PC-9 (cell line): ENCODE measurements at places on chromosomes 5 and 9. TPM values are rescaled to one million over a fixed set of nuclear protein-coding genes. Genes with fewer than 3 reads are reported as not detected.

DNA sequence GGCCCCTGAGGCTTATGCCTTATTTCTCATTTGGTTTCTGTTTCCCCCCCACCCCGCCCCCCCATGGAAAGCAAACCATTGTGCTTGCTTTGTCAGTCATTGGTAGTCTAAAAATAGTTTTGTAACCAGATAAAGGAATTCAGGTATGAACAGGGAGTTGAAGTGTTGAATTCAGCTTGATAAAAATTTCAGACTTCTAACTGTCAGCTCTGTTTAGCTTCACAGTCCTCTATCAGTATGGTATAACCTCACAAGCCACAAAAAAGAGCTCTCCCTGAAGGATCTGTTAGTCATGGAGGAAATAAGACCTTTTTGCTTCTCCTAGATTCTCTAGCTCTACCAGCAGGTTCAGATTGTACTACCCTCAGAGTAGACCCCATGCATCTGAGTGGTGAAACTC lies 378.1 kb downstream of the TMEM38B start:
- no peaks in the 10 kb centered on the region for H3K27me3 ChIP-seq
- no peaks in the 10 kb centered on the region for H3K4me1 ChIP-seq
- H3K36me3 ChIP-seq: no peaks in the 10 kb centered on the region
- H3K27ac ChIP-seq: no peak overlapping the region
- no peak for DNase-seq

DNA sequence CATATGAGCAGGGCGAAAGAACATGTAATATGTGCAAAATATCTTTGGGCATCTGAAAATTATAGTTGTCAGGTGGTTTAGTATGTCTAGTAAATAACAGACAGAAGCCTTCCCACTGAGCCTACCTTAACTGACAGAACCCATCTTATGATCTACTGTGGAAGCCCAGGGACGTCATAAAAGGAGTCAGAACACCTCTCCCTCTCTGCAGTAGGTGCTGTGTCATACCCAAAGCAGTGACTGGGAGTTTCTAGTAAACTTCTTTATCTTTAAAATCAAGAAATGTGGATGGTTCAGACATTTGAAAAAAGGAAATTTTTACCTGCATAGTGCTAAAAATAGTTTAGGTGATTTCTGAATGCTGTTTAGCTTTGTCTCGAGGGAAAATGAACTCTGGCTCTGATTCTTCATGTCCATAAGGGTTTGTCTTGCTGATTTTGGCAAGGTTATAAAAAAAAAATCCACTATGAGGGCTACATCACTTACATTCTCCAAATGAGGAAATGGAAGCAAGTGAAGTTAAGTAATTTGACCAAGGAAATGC lies 104.0 kb downstream of the NUDT12 start:
- no peak for DNase-seq
- H3K27me3 ChIP-seq: no peaks in the 10 kb centered on the region
- H3K36me3 ChIP-seq: no peaks in the 10 kb centered on the region
- peaks cover 16% of the 10 kb centered on the region for H3K4me1 ChIP-seq
- H3K4me3 ChIP-seq: no peak overlapping the region

DNA sequence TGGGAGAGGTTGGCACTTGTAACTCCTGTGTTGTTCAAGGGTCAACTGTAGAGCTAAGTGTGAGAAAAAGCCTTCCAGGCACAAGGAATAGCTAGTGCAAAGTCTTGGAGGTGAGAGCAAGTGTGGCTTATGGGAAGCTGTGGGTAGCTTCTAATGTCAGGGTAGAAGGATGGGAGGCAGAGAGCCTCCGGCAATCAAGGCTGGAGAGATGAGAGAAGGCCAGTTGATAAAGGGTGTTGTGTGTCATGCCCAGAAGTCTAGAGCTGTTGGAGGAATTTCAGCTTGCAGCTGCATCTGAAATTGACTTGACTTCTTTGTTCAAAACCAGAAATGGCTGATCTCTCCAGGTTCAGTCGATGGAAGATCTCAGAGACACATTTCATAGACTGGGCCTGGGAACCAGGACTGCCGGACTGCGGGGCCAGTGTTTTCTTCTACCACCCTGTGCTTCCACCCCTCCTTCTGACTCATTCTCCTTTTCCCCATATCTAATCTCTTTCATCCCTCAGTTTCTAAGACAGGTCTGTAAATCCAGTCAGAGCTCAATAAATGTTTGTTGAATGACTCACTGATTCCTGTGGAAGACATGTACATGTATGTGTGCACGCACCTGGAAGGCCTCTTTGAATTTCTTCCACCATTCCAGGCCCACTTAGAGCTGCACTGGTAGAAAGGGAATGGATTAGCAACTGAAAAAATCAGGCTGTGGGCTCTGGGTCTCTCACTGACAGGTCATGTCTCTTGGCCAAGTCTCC lies 67.8 kb upstream of the KLF4 start:
- peaks cover 14% of the 10 kb centered on the region for H3K4me1 ChIP-seq
- H3K4me3 ChIP-seq: no peak overlapping the region
- no peaks in the 10 kb centered on the region for H3K27me3 ChIP-seq
- peak overlapping the region; percentile 30; the same call in 1 of the 2 replicates for H3K27ac ChIP-seq

DNA sequence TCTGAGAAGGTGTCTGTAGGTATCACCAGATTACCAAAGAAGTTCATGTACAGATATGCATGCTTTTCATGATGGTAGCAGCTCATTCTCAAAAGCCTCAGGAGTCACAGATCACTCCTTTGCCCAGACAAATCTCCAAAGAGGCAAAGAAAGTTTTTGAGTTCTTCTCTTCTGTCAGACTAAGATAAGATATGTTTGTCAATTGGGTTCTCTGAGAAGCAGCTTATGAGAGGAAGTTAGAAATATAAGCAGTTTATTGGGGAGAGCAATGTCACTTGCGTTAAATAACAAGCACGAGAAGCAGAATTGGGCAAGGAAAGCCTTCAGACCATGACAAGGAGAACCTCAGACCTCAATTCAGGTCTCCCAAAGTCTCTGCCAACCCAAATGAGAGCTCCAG lies 219.2 kb upstream of the KLF4 start:
- H3K4me3 ChIP-seq: no peak overlapping the region
- H3K4me1 ChIP-seq: peaks cover 28% of the 10 kb centered on the region
- no peak overlapping the region for H3K27ac ChIP-seq
- DNase-seq: no peak
- H3K36me3 ChIP-seq: no peaks in the 10 kb centered on the region

The SLC23A1 gene
- total RNA-seq: 1.9 TPM in 2 replicates

DNA sequence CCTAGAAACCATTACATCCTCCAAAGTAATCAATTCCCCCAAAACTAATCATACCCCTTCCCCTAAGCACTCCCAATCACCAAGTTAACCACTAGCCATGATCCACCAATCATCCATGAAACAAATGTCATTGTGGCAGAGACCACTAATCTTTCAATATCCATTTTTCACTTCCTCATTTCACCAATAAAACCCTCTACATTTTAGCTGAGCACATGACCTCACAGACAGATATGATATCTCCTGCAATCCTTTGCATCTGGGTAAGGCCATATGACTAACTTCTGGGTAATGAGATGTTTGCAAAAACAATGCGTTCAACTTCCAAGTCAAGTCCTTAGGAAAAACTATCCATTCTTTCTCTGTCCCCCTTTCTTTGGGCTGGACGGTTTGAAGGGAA lies 20.7 kb downstream of the OR2S2 start:
- no peak overlapping the region for H3K27ac ChIP-seq
- no peak overlapping the region for H3K4me3 ChIP-seq
- no peaks in the 10 kb centered on the region for H3K27me3 ChIP-seq
- DNase-seq: no peak
- H3K4me1 ChIP-seq: no peaks in the 10 kb centered on the region
- H3K36me3 ChIP-seq: no peaks in the 10 kb centered on the region

DNA sequence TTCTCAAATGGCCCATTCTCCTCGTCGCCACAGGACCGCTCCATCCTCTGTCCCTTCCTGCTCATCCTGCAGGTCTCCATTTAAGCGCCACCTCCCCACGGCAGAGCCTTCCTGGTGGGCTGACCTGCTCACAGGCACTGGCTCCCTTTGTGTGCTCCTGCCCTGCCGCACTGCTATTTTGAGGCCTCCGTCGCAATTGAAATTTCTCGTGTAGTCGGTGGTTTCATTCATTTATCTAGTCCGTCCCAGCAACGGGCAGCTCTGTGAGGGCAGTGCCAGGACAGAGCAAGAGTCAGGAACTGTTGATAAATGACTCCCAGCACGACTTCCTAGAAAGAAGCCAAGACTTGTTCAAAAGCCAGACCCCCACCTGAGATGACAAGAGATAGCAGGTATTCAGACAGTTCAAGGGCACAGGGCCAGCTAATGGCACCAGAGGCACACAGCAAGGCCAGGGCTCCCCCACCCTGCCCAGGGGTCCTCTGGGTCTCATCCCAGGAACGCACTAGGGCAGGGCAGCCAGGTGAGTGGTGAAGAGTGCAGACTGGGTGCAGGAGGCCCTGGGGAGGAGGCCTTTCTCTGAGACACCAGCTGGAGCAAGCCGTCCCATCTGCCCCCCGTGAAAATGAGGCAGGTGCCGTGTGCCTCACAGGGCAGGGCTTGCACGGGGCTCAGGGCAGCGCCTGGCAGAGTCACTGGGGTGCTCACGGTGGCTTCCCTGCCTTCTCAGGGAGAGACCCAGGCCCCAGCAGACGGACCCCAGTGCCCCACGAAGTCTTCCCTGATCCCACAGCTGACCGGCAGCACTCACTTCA lies 36.9 kb downstream of the FAM78A start:
- no peaks in the 10 kb centered on the region for H3K36me3 ChIP-seq
- H3K27me3 ChIP-seq: no peaks in the 10 kb centered on the region
- no peak for DNase-seq
- no peak overlapping the region for H3K4me3 ChIP-seq
- H3K4me1 ChIP-seq: no peaks in the 10 kb centered on the region

The CNTFR gene
- total RNA-seq: not detected in 2 replicates

DNA sequence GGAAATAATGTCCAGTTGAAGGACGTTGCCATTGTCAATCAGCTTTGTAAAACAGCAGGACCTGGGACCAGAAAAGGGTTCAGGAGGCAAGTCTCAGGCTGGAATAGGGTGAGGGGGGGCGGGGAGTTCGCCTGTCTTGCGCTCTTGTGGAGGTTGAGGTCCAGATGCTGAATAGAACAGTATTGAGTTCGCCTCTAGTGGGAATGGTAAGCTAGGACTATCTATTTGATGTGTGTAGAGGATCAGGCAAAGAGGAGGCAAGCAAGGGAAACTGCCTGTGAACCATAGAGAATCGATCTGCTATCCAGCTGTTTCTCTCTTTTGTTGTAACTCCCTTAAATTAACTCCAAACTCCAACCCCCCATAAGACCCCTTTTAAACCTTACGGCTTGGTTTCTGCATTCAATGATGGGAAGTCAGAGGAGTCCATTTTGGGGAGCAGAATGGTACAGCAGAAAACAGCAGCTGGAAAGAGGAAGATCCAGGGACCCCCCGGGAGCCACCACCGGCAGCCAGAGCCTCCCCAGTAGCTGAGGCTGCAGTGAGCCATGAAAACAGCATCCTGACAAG lies 133.7 kb downstream of the SLC28A3 start:
- H3K36me3 ChIP-seq: no peaks in the 10 kb centered on the region
- no peak overlapping the region for H3K27ac ChIP-seq
- no peak overlapping the region for H3K4me3 ChIP-seq
- no peak for DNase-seq

DNA sequence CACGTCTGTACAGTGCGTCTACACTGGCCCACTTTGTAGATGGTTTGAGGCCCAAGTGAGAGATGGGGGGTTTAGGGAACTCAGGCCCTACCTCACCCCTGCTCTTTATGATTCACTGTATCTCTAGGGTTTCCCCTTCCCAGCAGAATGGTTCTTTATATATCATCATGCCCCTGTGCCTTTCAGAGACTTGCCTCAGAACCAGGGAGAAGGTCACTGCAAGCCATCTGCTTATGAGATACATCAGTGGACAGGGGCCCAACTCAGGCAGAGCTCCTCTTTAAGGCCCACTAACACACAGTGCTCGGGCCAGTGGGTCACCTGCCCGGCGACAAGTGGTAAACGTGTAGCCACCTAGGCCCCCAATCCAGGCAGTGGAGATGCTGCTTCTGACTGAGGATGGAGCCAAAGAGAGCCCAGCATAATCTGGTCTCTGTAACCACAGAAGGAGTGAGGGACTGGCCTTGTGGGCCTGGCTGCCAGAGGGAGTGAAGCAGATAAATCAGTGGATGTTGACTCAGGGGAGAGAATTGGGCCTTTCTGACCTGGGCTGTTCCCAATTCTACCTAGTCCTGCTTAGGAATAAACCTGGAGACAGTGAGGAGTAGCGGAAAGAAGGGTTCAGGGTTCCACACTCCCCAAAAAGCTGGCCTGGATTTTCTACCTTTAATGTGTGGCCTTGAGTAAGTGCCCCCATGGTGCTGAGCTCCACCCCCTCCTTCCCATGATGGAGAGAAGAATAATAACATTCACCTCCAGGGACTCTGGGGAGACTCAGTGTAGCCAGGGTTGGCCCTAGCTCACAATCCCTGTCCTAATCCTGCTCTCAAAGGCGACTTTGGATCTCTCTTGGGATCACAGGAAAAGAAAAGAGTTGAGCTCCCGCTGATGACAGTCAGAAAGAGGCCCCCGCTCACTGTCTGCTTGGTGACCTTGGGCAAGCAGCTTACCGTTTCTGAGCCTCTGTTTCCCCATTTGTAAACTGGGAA lies 2.8 kb upstream of the DUSP1 start:
- DNase-seq: no peak
- peak overlapping the region; percentile 93 for H3K27ac ChIP-seq
- H3K36me3 ChIP-seq: peaks cover 13% of the 10 kb centered on the region; the same call in 1 of the 2 replicates
- no peak overlapping the region for H3K4me3 ChIP-seq
- peaks cover 75% of the 10 kb centered on the region for H3K4me1 ChIP-seq

DNA sequence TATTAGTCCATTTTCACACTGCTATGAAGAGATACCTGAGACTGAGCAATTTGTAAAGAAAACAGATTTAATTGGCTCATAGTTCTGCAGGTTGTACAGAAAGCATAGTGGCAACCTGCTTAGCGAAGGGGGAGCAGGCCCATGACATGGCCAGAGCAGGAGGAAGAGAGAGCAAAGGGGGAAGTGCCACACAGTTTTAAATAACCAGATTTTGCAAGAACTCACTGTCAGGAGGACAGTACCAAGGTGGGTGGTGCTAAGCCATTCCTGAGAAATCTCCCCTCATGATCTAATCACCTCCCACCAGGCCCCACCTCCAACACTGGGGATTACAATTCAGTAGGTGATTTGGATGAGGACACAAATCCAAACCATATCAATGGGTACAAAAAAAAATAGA lies 16.8 kb upstream of the PCSK5 start:
- no peak for DNase-seq
- no peak overlapping the region for H3K4me3 ChIP-seq
- no peaks in the 10 kb centered on the region for H3K36me3 ChIP-seq

The PCDHB16 gene
- total RNA-seq: not detected in 2 replicates

GRCh38 chr5:10441992-10442435 lies 335 bp downstream of the ROPN1L start:
- peaks cover 17% of the 10 kb centered on the region for H3K4me1 ChIP-seq
- H3K4me3 ChIP-seq: peak overlapping the region; percentile 72
- H3K27me3 ChIP-seq: no peaks in the 10 kb centered on the region
- H3K36me3 ChIP-seq: no peaks in the 10 kb centered on the region; the same call in 1 of the 2 replicates

The TAS2R1 gene
- not detected in 2 replicates for total RNA-seq

- peaks cover 6% of the 10 kb centered on the region; the same call in 1 of the 2 replicates for H3K4me1 ChIP-seq
- H3K4me3 ChIP-seq: no peak overlapping the region
- peaks cover 17% of the 10 kb centered on the region for H3K36me3 ChIP-seq
Measured at GRCh38 chr5:154440540-154440939, 5.3 kb upstream of the SAP30L start.

GRCh38 chr5:172106511-172107356 lies 81.3 kb downstream of the STK10 start:
- H3K27me3 ChIP-seq: no peaks in the 10 kb centered on the region
- no peak for DNase-seq
- H3K27ac ChIP-seq: peak overlapping the region; percentile 25; the same call in 1 of the 2 replicates
- H3K4me1 ChIP-seq: peaks cover 27% of the 10 kb centered on the region

The HMGCR gene
- 55.0 and 86.8 TPM in 2 replicates for total RNA-seq
